Right hindlimb (tissue), 1 donor: ENCODE measurements at places on chromosomes 1 and 21.

DNA sequence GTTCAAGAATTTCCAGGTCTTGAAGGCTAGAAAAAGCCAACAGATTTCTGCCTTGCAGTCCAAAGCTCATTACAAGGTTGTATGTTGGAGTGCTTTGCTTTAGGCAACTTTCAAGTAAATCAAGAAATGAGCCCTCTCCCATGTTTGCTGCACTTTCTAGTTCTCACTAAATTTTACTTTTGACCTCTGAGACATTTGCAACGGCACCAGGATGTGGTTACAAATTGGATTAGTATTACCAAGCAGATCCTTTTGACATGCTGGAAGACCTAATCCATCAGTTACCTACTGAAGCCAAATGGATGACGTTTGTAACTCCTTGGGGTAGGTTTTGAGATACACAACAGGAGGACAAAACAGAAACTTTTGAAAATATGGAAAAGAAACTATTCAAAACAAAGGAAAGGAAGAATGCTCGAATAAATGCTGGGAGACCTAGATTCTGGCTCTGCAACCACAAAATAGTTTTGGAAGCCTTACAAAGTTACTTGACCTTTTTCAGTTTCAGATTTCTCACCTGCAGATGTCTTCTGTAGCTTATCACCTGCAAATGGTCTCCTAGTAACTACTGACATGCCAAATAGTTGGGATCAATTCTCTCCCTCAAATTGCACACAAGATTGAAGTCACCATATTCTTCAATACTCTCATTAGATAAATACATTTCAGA, 251.7 kb upstream of the ADGRL2 start:
- no peak for DNase-seq

DNA sequence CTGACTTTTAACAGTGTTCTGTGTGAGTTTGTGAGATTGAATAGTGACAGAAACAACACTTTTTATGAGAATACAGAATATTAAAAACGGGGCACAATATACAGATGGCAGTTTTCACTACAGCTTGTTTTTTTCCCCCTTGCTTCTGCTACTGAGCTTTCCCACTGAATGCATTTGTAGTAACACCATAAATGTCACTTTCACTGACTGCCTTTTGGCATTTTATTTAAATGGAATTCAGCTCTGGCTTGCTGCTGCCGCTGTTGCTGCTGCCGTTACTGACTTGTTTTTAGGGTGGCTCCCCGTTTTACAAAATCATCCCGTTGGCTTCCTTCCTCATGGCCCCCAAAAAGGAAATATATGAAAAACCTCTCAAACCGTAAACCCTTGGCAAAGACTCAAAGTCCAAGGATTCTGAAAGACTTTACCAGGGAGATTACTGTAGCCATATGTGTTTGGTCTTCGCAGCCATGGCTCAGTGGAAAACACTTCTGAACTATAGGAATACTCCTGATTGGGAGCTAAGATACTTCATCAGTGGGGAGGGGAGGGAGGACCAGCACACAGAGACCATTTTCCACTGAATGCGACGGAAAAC, 151.0 kb downstream of the NUF2 start:
- DNase-seq, result no peak

- no peak for DNase-seq
Measured at GRCh38 chr1:172756024-172756423, 97.1 kb downstream of the FASLG start.

DNA sequence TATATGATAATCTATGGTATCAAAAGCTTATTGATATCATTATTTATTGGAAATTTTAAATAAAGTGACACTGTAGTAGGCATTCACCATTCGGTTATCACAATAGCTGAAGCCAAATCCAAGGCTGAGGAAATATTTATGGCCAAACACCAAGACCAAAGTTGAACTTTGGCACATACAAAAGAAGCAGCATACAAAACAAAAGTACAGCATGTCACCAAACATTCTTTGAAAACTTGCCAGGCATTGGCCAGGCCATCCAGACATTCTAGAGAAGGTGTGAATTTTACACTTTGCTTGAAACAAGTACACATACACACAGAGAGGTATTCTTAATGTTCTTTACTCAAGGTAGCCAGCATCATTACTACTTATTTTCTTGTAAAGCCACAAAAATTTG, 544.4 kb upstream of the CXADR start:
- DNase-seq, result no peak

DNA sequence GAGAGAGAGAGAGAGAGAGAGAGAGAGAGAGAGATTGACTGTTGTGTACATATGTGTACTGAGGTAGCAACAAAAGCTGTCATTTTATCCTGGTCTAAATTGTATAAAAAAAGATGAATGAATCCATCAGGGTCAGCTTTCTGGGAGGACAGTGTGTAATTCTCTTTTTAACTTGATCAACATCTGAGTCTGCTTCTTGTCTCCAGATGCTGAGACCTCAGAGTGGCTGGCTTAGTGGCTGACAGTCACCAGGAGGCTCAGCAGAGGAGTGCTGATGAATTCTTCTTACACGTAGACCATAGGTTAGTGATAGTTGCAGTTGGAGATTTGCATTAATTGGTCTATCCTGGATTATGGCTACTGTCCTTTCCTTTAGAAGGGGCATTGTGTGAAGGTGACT, 28.5 kb upstream of the PLXNA2 start:
- DNase-seq, result no peak

DNA sequence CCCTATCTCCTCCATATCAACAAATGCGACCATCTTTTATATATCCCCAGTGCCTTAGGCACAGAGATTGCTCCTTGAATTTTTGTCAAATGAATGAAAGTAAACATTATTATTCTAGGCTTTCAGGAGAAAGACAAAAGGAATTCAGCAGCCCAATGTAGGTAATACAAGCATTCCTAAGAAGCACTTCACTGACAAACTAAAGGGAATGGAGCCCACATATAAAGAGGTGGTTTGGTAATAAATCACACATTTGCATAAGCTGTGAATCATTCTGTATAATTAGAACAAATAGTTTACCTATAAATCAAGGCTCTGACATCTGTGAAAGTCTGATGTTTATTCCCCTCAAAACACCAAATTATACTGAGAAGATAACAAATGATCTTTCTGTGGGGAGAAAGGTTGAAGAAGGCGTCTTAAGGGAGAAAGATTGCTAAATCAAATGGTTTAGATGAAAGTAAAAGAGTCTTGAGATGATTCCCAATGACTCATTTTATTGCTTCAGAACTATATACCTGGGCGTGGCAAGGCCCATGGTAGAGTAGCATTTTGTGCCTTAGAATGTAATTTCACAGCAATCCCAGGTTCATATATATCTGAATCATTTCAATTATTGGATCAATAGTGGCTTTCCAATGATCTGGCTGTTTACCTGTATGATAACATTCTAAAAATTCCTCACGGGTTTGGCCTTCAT, 558.1 kb downstream of the AGBL4 start:
- no peak for DNase-seq

DNA sequence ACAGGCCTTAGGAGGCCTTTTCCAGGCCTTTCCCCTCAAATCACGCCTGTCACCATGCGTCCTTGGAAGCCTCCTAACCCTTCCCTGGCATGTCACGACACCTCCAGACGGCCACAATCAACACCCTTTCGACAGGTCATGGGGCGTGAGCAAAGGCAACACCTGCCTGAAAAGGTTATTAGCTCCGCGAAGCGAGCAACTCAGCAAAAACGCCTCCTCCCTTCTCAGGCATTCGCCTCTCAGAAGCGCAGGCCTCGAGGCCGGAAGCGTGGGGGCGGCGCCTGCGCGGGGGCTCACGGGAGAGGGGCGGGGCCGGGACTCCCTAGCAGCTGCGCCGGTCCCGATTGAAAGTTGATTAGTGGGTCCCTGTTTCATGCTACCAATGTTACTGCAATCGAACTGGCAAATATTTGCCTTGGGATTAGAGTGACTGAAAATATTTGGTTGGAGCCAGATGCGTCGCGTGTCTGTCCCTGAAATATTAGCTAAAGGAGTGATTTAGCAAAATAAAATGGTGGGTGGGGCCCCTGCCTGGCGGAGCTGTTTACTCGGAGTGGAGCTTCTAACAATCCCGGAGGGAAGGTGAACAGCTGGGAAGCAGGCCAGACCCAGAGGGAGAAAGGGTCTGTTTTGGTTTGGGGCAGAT, 44.9 kb downstream of the GFI1 start:
- no peak for DNase-seq

DNA sequence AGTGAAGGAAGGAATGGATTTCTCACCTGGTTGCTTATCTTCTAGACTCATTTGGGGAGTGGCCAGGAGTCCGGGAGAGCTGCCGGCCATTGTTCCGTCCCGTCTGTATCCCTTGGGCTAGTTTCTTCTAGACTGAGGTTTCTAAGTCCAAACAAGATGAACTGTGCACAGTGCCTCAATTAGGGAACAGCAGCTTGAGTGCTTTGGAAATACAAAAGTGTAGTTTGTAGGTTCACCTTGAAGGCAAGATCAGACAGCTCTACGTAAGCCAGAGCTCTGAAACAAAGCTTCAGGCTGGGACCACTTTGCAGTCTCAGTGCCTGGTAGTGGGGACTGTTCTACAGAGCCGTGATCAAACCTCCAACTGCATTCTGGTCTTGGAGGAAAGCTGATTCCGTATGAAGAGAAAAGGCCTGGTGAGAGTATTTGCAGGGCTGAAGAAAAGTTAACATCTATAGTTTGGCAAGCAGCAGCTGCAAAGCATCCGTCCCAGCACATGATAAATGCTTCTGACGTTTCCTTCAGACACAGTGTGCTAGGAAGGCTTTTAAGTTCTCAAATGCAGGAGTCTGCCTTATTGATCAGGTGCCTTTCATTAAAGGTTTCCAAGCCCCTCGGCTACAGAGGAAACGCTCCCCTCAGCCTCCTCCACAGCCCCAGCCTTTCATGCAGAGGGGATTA, 432.8 kb downstream of the KIF26B start:
- peak; percentile 6 for DNase-seq

DNA sequence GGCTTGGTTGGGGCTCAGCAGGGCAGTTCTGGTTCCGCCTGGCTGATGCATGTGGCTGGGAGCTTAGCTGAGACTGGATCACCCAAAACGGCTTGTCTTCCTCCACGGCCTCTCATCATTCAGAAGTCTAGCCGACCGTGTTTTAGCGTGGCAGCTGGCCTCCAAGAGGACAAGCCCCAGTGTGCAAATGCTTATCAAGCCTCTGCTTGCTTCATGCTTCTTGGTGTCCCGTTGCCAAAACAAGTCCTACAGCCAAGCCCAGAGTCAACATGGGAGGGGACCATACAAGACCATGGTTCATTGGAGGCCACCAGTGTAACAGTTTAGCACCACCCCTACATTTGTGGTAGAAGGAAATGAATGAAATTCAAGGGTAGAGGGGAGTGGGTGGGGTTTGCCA, 10.5 kb upstream of the KDF1 start:
- DNase-seq, result no peak
